Activated T-helper 1 cell treated with Interleukin-2 at 50 U/mL for 16 hours (primary cell): ENCODE measurements at places on chromosomes 2 and 18.

GRCh38 chr2:73939419-73939818 is 12.7 kb downstream of the DGUOK start:
- no peak for DNase-seq

GRCh38 chr2:121479882-121480522 is 50.7 kb upstream of the RNU4ATAC start:
- no peak for DNase-seq

GRCh38 chr2:190804182-190804795 is 76.3 kb upstream of the GLS start:
- DNase-seq = no peak

DNA sequence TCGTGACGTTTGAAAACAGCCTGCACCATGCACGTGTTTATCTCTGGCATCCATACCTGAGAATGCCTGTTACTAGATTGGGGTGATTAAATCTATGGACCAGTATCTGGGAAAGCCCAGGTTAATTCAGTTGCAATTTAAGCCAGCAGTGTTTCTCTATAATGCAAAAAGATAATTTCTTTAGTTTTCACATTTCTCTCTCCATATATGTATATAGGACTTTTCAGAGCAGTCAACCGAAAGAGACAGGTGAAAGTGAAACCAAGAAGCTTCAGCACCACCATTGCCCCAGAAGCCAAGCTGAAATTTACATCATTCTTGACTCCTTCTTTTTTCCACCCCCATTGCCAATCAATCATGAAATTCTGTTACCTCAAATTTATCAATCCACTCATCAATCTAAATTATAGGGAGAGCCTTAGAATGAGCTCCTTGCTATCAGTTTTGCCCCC is 2.7 kb upstream of the LRP2 start:
- DNase-seq = no peak

GRCh38 chr2:67733517-67733916 is 329.3 kb downstream of the C1D start:
- DNase-seq = no peak

GRCh38 chr2:113851640-113852039 is 38.2 kb upstream of the ACTR3 start:
- no peak for DNase-seq

DNA sequence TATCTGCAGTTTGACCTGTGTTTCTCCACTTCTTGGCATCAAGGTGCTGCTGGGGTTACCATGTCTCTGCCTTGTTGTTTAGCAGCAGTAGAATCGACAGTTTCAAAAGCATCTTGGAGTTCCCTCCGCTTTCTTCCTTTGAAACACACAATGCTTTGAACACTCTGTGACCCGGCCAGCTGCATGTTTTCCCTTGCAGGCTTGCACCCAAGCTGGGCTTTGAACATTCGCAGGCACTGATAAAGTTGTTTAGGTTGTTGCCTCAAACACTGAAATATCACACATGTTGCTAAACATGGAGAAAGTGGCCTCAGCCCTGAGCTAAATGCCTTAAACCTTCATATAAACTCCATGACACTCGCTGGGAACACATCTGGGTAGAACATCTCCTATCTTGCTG is 251.7 kb downstream of the TSN start:
- no peak for DNase-seq
